ENCODE measurements at places on chromosomes 1 and 21.
A peak's percentile ranks its signal among the peaks of the same experiment; 100 is the strongest.

GRCh38 chr1:160359559-160360226 is 7.2 kb upstream of the NHLH1 start:
- no peak for DNase-seq

- peak; percentile 15 for DNase-seq
Observed at GRCh38 chr1:222284466-222284865, 263.4 kb downstream of the HHIPL2 start.

DNA sequence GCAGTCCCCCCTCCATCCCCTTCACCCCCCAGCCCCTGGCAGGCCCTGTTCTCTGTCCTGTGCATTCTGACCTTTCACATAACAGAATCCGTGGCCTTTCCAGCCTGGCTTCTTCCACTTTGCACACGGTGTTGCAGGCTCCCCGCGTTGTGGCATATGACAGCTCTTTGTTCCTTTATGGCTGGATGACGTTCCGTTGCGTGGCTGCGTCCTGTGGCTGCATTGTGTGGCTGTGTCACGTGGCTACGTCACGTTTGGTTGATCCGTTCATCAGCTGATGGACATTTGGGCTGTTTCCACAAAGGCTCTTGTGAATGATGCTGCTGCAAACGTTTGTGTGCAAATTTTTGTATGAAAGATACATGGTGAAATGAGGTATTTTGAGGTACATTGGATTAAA is 53.3 kb downstream of the PDE9A start:
- no peak for DNase-seq

GRCh38 chr1:60637651-60638050 is 444.7 kb upstream of the NFIA start:
- DNase-seq = no peak

DNA sequence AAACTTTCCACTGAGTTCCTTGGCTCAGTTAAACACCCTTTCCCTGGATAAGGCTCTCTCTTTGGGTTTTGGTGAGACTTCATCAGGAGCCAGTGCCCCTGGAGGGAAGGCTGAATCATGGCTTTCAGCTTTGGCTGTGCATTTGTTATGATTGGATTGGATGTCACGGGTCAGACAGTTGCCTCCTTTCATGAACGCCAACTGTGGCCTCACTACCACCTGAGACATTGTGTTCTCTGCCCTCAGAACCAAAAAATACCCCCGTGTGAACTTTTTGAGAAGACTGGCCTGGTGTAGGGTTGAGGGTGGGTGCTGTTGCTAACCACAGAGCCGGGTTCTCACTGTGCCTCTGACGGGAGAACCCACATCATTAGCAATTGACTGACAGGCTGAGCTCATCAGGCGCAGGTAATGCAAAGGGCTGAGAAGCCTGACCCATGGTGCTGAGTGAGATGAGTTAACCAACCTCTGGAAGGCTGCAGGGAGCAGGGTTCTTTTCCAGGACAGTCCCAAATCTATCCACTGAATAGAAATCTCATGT is 65.6 kb downstream of the HHAT start:
- peak; percentile 48 for DNase-seq

DNA sequence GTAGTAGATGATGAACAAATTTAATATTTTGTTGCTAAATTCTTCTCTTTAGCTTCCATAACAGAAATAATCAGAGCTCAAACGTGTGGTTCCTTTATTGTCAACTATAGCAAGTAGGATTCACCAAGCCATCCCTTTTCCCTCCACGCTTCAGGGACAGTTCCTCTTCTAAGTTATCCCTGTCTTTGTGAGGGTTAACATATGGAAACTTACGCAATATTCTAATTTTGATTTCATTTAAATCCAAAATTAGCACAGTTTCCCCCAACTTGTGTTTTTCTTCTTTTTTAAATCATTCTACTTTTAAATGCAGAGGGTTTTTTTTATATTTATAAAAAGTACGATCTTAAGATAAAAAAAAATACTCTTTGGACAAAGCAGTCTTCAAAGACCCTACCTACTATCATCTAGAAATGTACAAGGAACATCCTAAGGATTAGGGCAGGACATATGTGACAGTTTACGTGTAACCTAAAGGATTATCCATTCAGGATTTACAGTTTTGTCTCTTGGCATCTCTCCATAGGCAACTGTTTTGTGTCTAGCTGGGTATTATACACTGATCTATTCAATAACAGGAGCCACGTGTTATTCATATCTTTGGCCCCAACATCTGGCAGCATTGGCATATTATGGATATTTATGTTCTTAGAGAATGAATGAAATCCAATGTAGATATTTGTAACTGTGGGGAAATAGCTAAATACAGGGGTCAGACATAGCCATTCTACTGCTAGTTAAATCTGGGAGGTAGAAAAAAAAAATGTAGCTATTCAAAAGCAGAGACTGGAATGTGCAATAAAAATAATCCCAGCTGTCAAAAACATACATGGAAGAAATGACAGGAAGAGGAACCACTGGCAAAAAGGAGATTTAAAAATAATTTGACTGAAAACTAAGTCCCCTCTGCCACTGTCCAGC is 272.9 kb downstream of the NEGR1 start:
- DNase-seq = no peak

- DNase-seq = no peak
Observed at GRCh38 chr1:235291599-235292091, 36.3 kb downstream of the ARID4B start.

DNA sequence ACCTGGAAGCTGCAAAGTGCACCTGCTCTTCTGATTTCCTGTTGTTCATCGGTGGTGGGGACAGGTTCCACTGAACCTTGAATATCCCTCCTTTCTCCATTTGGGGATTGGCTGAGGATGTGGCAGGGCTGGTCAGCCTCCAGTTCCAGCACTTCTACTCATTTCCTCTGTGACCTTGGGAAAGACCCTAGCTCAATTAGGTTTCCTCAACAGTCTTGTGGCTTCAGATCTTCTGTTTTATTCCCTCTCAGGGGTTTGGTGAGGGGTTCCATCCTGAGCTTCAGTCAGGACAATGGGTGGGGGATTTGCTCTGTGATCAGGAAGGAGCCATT is 317.1 kb upstream of the PROX1 start:
- DNase-seq = no peak

- DNase-seq = no peak
Observed at GRCh38 chr1:29286194-29286767, 50.0 kb downstream of the PTPRU start.

All from EL (cell line).